ENCODE measurements at places on chromosomes 12 and 14. TPM values are rescaled to one million over a fixed set of nuclear protein-coding genes. Genes with fewer than 3 reads are reported as not detected.

- no peak for DNase-seq
Measured at GRCh38 chr14:92551044-92551841, 37.7 kb downstream of the RIN3 start.

Gene ENDOU
- 2.8 TPM for total RNA-seq

DNA sequence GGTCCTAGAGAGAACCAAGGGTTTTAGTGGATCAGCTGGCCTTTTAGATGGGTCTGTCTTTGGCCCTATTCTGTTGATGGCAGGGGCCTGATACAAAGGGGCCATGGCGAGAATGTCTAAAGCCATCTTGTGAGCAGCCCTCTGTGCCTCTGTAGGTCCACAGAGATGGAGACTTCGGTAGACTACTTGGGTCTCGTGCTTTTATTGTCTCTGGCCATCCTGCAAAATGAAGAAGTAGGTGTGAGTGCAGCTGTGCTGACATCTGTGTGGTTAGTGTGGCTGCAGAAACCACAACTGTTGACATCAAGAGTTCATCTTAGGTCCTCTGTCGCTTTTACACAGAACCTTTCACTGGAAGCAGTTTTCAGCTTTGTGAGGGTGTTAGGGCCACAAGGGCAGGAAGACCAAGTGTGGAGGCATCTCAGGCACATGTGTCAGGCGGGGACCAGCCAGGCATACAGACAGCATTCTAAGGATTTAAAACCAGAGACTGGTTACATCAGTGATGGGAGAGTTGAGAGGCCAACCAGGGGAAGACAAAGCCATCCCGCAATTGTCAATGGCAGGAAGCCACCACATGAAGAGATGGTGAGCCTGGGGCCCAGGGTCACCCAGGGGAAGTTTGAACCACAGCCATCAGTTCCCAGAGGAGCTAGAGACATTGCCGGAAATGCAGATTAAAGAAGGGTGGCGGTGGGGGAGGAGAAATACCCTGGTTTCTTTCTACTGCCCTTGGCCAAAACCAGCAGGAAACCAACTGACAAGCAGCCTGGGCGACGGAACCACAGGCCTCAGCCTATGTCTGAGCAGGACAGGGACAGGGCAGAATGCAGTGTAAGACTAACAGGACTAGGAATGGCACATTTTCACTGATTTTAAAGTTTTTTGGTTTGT is 13.0 kb upstream of the TPCN1 start:
- DNase-seq = no peak

GRCh38 chr14:95483309-95484165 is 32.9 kb downstream of the SYNE3 start:
- peak; percentile 64 for DNase-seq

Gene SLC41A2
- 35.9 TPM for total RNA-seq

GRCh38 chr12:15001733-15002382 is 29.0 kb downstream of the PDE6H start:
- peak; percentile 58 for DNase-seq

Gene PRIM1
- 9.9 TPM for total RNA-seq

DNA sequence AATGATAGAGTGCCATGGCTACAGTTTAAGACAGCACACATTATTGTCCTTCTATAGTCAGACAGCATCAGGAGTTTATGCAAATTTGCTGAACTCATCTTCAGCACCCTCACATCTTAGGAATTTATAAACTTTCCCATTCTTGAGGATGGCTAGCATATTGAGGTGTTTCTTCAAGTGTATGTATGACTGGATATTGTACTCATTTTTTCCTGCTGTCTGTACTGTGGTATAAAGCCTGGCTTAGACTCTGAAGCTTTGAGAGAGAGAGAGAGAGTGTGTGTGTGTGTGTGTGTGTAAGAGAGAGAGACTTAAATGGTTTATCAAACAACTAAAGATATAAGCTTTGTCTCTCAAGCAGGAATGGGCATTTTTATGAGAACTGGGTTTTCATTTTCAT is 161.6 kb downstream of the PIK3C2G start:
- DNase-seq = no peak

GRCh38 chr12:94756789-94757188 is 106.4 kb upstream of the TMCC3 start:
- DNase-seq = no peak

DNA sequence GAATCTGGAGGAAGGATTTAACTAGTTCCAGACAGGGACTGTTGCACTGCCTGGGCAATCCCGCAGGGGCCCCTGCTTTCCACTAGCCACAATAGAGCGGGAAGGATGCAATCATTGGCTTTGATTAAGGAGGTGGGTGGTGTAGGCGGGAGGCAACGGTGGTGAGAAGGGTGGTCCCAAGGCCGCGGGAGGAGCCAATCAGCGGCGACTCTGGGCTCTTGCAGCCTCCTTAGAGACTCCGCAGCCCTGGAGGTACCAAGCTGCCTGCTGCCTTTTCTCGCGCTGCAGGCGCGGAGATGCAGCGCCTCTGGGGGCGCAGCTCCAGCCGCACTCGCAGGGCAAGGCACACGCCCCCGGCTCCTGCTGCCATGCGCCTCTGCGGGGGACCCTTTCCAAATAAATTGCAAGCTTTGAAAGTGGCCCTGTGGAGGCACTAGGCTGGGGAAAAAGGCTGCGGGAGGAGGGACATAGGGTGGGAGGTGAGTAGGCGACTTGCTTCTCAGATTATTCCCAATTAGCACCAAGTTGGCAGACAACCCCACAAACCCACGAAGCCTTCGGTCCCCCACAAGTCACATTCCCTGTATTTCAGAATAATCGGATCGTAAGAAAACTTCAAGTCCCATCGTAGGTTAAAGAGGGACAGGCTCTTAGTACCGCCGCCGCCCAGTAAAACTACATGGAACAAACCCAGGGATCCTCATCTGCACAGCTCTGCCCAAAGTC is 858 bp upstream of the KCNA1 start:
- DNase-seq = peak; percentile 28

Gene SRRM4
- total RNA-seq = 46.3 TPM

GRCh38 chr14:69152902-69153151 is at the start of gene DCAF5:
DCAF5 (minus strand) TSS chr14:69153119; CDS start chr14:69152978, 141 bp downstream.
- peak; percentile 91 for DNase-seq

DNA sequence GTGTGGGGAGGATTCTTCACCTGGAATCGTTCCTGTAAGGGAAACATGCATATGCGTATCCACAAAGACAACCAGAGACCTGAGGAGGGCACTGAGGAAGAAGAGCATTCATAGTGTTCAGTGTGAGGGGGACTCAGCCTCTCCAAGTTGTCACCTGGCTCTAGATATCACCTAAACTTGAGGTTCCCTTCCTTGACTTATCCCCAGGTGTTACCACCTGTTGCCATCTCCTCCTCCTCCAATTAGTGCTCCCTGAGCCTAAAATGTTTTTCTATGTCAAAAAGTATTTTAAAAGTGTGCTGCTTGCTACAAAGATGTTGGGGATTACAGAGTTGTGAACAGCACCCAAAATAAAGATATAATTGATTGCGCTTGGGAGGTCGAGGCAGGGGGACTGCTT is 41.0 kb downstream of the FMNL3 start:
- no peak for DNase-seq

Gene NRXN3
- 219 TPM for total RNA-seq

GRCh38 chr12:67062193-67062592 is 207.0 kb upstream of the CAND1 start:
- no peak for DNase-seq

Gene ABHD12B
- 9.8 TPM for total RNA-seq
